Activated B cell treated with CpG ODN at 0.5 μM for 24 hours (primary cell): ENCODE measurements at places on chromosomes 2 and 18. TPM values are rescaled to one million over a fixed set of nuclear protein-coding genes. Genes with fewer than 3 reads are reported as not detected.

POLR1B gene
- total RNA-seq: 43.1 and 48.8 TPM in 2 replicates

NFATC1 gene
- 49.0 and 52.6 TPM in 2 replicates for total RNA-seq

SRD5A2 gene
- not detected in 2 replicates for total RNA-seq

BCL11A gene
- total RNA-seq: 279 and 331 TPM in 2 replicates

DNA sequence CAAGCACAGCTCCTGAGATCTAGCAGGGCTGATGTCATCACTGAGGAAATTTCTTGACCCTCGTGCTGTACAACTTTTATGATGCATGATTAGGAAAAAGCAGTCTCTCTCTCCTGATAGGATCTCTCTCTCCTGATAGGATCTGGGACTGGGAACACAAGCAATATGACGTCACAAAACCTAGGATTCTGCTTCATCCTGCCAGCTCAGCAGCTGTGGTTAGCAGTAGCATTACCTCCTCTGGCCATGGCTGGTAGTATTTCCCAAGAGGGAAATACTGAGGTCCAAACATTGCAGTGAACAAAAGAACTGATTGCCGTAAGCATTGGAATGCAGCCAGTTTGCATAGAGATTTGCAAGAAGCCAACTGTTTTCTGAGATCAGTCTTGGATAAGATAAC lies 521.2 kb upstream of the POU3F3 start:
- DNase-seq: no peak

DNA sequence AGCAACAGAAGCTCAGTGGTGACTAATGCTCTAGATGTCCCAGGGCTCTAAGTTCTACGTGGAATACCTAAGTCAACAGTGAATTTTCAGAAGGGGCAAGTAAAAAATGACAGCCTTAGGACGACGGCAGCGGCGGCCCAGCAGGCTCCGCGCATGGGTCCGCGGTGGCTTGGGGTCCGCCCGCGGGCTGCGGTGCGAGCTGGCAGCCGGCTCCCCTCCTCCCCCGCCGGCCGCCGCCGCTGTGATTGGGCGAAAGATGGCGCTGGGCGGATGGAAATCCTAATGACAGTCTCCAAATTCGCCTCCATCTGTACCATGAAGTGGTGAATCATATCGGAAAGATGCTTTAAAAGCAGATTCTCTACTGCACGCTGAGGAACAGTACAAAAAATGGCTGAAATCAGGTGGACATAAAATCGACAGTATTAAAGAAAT lies 74.7 kb downstream of the HNRNPLL start:
- DNase-seq: no peak

DNA sequence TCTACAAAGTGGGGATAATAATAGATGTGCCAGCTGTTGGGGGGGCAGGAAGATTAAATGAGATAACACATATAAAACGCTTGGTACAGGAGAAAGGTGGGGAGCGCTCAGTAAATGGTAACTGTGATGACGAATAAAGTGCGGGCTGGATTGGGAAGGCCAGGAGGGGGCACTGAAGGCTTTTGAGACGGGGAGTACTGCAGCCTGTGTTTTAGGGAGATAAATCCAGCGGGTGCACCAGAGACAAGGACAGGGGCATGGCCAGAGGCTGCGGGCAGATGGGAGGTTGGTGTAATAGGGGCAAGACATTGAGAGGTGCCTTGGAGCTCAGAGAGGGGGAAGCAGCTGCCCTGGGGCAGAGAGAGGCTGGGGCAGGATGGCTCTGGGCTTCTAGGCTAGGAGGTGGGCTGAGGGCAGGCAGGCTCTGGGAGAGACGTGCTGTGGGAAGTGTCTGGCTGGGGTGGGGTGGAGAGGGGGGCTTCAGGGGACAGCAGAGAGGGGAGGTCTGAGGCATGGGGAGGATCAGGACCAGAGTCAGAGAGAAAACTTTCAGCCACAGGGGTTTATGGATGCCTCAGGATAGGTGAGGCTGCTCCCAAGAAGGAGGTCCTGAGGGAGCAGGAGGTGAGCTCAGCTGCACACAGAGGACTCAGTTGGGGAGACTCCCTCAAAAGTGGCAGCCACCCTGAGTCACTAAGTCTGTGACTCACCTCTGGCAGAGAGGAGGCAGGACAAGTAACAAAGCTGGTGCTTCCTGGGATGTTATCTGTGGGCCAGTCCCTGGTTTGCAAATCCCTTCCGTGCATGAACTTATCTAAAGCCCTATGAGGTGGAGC lies 18.8 kb downstream of the TEX44 start:
- DNase-seq: no peak
